Calu3 (cell line): ENCODE measurements at places on chromosomes 5 and 9.

- H3K4me3 ChIP-seq: no peak overlapping the region
- no peaks in the 10 kb centered on the region for H3K36me3 ChIP-seq
- peak; percentile 28 for DNase-seq
- no peak overlapping the region for H3K27ac ChIP-seq
- H3K27me3 ChIP-seq: peaks cover 37% of the 10 kb centered on the region
These were observed 430.1 kb upstream of the WWC1 start for GRCh38 chr5:167861129-167861927.

- H3K27me3 ChIP-seq: no peaks in the 10 kb centered on the region
- no peak overlapping the region for H3K4me3 ChIP-seq
- DNase-seq: no peak
- no peaks in the 10 kb centered on the region for H3K36me3 ChIP-seq
- no peak overlapping the region for H3K27ac ChIP-seq
These were observed 33.0 kb upstream of the PIK3R1 start for GRCh38 chr5:68182534-68182933.

DNA sequence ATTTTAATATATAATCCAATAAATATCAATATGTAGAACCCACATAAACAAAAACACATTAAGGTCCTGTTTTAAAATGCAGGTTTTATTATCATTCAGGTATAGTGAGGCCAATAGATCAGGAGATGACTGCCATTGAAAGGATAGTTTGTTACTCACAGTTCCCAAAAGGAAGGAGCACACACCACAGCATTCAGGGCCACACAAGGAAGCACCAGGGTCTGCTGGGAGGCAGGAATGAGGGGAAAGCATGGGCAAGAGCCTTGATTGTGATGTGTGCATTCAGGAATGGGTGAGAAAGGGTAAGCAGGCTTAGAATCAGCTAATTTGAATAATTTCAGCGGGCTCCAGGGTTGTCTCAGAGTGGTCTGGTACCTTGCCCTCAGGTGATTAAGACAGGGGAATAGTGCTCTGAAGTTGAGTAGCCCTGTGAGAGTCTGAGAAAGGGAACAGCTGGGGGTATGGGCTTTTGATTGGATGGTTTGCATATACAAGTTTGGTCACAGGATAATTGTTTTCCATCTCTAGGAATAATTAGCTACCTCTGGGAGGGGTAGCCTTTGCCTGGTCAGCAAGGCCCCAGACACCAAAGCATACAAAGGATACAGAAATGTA is 19.8 kb upstream of the OTULIN start:
- no peaks in the 10 kb centered on the region for H3K36me3 ChIP-seq
- no peaks in the 10 kb centered on the region for H3K4me1 ChIP-seq
- DNase-seq: no peak
- H3K4me3 ChIP-seq: no peak overlapping the region
- peaks cover 49% of the 10 kb centered on the region for H3K27me3 ChIP-seq
- H3K27ac ChIP-seq: no peak overlapping the region

DNA sequence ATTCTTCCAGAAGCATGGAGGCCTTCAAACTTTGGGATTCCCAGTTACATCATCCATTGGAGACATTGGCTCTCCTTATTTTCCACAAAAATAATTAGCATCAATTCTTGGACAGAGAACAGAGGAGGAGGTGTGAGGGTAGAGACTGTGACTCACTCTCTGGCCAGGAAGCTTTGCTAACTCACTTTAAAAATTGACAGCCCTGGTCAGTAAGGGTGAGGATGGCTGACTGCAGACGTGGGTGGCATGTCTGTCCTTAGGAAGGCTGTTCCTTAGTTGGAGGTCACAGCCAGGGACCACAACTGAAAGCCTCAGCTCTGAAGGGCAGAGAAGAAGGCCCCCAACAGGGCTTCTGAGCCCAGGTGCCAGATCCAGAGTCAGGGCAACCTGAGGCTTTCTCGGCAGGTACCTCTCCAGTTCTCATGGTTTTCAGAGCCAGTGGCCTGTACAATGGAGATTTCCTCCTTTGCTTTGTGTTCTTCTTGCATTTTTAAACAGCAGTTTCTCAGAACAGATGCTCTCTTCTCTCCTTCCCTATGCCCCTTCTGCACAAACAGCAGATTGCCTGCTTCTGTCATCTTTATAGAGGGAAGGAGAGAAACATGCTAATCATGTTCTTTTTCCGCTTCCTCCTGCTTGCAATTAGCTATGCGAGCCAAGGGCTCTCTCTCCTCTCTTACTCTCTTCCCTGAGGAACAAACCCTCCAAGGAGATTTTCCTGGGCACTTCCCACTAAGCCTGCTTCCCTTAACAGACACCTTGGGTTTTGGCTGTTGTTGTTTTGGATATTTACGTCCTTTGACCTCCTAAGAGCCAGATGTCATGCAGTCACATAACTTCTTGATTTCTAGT is 92.5 kb upstream of the ZNF366 start:
- no peaks in the 10 kb centered on the region for H3K36me3 ChIP-seq
- H3K27me3 ChIP-seq: no peaks in the 10 kb centered on the region
- H3K4me3 ChIP-seq: no peak overlapping the region

DNA sequence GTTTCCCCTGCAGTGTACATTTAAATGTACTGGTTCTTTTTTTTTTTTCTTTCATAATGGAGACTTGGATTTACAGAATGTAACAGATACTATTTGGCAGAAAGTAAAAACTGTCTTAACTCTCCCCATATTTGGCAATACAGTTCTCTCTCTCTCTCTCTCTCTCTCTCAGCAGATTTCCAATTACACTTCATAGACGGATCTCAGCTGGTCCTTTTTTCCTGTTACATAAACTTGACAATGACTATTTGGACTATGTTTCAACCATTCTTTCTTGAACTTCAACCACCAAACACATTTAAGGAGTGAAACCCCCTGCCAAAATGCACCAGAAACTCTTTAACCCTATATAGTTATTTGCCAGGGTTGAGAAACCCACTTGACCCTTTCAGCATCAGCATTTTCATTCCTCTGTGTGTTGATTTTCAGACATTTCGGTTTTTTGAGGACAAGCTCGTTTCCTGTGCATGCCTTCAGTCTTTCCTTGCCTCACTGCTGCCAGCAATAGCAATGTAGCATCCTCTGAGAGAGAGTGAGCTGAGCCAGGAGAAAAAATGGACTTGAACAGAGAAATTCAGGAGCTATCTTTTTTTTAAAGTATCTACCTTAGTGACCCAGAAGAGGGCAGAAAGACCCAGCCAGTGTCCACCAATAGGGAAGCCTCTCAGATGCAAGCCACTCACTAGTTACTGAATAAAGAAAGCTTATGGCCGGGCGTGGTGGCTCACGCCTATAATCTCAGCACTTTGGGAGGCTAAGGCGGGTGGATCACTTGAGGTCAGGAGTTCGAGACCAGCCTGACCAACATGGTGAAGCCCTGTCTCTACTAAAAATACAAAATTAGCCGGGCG is 26.0 kb upstream of the GNA14 start:
- H3K27ac ChIP-seq: no peak overlapping the region
- H3K4me1 ChIP-seq: peaks cover 8% of the 10 kb centered on the region
- no peaks in the 10 kb centered on the region for H3K27me3 ChIP-seq

- no peaks in the 10 kb centered on the region for H3K4me1 ChIP-seq
- no peaks in the 10 kb centered on the region for H3K36me3 ChIP-seq
- no peaks in the 10 kb centered on the region for H3K27me3 ChIP-seq
- peak; percentile 67 for DNase-seq
- no peak overlapping the region for H3K4me3 ChIP-seq
- H3K27ac ChIP-seq: no peak overlapping the region
These were observed 32.7 kb upstream of the DNAH5 start for GRCh38 chr5:13976867-13977830.

DNA sequence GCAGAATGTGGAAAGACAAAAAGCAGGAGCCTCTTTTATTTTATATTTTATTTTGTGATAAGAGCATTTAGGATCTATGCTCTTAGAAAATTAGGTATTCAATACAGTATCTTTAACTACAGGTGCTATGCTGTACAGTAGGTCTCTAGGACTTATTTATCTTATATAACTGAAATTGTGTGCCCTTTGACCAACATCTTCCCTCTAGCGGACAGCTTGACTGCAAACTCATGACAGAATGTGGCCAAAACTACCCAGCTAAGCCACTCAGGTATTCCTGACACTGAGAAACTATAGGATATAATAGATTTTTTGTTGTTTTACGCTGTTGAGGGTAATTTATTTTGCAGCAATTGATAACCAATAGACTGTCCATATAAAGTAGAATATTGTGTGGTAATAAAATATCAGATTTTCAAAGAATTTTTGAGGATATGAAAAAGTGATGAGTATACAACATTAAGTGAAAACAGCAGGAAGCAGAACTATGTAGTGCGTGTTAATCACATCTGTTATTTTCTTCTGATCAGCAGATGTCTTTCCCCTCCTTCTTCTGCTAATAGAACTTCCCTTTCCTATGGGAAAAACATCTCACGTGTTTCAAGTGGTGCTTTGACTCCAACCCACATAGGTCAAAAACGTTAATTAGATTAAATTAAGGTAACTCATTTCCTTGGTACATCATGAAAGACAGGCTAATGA is 69.9 kb upstream of the SELENOP start:
- H3K4me1 ChIP-seq: no peaks in the 10 kb centered on the region
- no peaks in the 10 kb centered on the region for H3K36me3 ChIP-seq

- H3K4me1 ChIP-seq: no peaks in the 10 kb centered on the region
- H3K4me3 ChIP-seq: no peak overlapping the region
- no peaks in the 10 kb centered on the region for H3K27me3 ChIP-seq
- no peak for DNase-seq
- no peak overlapping the region for H3K27ac ChIP-seq
These were observed 66.0 kb upstream of the PTPRD start for GRCh38 chr9:10678790-10679189.

GRCh38 chr5:158381614-158382160 is 522.7 kb upstream of the CLINT1 start:
- no peaks in the 10 kb centered on the region for H3K4me1 ChIP-seq
- H3K27me3 ChIP-seq: no peaks in the 10 kb centered on the region
- no peak overlapping the region for H3K4me3 ChIP-seq
- no peak overlapping the region for H3K27ac ChIP-seq

GRCh38 chr5:140855772-140856674 is at the start of gene PCDHA10:
PCDHA10 (plus strand) TSS chr5:140855897; CDS start chr5:140856049, 152 bp downstream.
- DNase-seq: no peak
- no peaks in the 10 kb centered on the region for H3K4me1 ChIP-seq
- peaks cover 4% of the 10 kb centered on the region for H3K36me3 ChIP-seq
- no peak within 1 kb of the TSS for H3K27ac ChIP-seq

- H3K27ac ChIP-seq: no peak overlapping the region
- DNase-seq: no peak
- H3K27me3 ChIP-seq: no peaks in the 10 kb centered on the region
- H3K4me1 ChIP-seq: no peaks in the 10 kb centered on the region
- peaks cover 17% of the 10 kb centered on the region for H3K36me3 ChIP-seq
These were observed 21.8 kb downstream of the SLC35D2 start for GRCh38 chr9:96361668-96362067.

- peaks cover 33% of the 10 kb centered on the region for H3K36me3 ChIP-seq
- H3K27ac ChIP-seq: no peak overlapping the region
- no peak for DNase-seq
- peaks cover 13% of the 10 kb centered on the region for H3K27me3 ChIP-seq
- peaks cover 71% of the 10 kb centered on the region for H3K4me1 ChIP-seq
These were observed 2.8 kb downstream of the GALNT10 start for GRCh38 chr5:154193283-154193682.

DNA sequence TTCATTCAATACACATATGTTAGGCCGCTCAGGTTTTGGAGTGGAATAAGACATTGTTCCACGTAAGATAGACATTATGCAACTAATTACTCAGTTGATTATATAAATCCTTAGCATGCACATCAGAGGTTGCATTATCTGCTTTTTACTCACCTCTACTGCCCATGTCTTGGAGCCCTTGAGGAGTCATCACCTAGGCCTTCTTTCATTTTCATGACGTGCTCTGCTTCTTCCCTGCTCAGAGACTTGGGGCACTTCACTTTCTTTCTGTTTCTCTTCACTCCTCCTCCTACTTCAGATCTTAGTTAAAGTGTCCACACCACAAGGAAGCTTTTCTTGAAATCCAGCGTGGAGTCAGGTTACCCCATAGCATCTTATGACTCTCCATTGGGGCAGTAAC is 241.1 kb downstream of the TLR4 start:
- no peaks in the 10 kb centered on the region for H3K27me3 ChIP-seq
- no peak overlapping the region for H3K4me3 ChIP-seq
- H3K36me3 ChIP-seq: no peaks in the 10 kb centered on the region

GRCh38 chr9:76664120-76664519 is 100.1 kb upstream of the PCA3 start:
- no peaks in the 10 kb centered on the region for H3K4me1 ChIP-seq
- H3K27me3 ChIP-seq: peaks cover 13% of the 10 kb centered on the region
- H3K4me3 ChIP-seq: no peak overlapping the region
- no peak overlapping the region for H3K27ac ChIP-seq

- no peaks in the 10 kb centered on the region for H3K27me3 ChIP-seq
- no peak overlapping the region for H3K4me3 ChIP-seq
- no peak for DNase-seq
- H3K27ac ChIP-seq: no peak overlapping the region
These were observed 74.0 kb downstream of the PRR16 start for GRCh38 chr5:120538149-120538548.

DNA sequence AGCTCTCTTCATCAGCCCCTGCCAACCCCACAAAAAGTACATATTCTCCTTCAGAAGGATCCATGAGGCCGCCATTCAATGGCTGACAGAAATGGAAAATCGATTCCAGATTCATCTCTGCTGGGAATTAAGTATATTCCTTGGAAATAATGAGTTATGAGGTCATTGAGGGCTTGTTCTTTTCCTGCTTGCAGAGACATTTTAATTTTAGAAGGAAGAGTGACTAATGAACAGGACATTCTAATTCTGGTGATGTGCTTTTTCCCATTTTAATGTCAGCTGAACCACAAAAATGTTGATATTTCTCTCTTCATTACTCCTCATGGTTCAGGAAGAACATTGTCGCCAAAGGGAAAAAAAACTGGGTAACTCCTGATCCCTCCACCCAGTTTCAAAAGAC is 314.0 kb downstream of the PIK3R1 start:
- no peak overlapping the region for H3K4me3 ChIP-seq
- H3K27ac ChIP-seq: no peak overlapping the region
- H3K36me3 ChIP-seq: no peaks in the 10 kb centered on the region

- peaks cover 39% of the 10 kb centered on the region for H3K4me1 ChIP-seq
- no peak overlapping the region for H3K27ac ChIP-seq
- no peaks in the 10 kb centered on the region for H3K27me3 ChIP-seq
- no peak overlapping the region for H3K4me3 ChIP-seq
- peaks cover 20% of the 10 kb centered on the region for H3K36me3 ChIP-seq
These were observed 38.5 kb downstream of the SLC22A5 start for GRCh38 chr5:132407970-132408369.

DNA sequence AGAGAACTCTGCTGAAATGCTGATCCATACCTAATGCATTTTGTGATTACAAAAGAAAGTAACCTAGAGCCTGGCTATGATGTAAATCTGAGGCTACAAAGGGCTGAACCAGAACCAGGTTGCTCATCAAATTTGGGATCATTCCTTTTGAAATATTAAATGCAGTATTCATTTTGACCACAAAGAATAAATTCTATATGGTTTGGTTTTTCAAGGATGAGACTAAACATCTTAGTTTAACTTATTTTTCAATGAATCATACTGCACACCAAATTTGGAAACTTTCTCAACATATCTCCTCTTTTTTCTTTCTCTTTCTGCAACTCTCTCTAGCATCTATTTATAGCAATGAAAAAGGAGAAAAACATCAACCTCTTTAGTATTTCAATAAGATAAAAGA is 46.5 kb downstream of the CEMIP2 start:
- no peak for DNase-seq
- no peaks in the 10 kb centered on the region for H3K27me3 ChIP-seq
- peaks cover 33% of the 10 kb centered on the region for H3K4me1 ChIP-seq
- peaks cover 71% of the 10 kb centered on the region for H3K36me3 ChIP-seq

- no peaks in the 10 kb centered on the region for H3K27me3 ChIP-seq
- no peak for DNase-seq
- H3K4me3 ChIP-seq: no peak overlapping the region
- no peak overlapping the region for H3K27ac ChIP-seq
- H3K4me1 ChIP-seq: no peaks in the 10 kb centered on the region
- H3K36me3 ChIP-seq: no peaks in the 10 kb centered on the region
These were observed 588.3 kb downstream of the BNC2 start for GRCh38 chr9:16282216-16282615.
